Right atrium auricular region (tissue), 2 donors: ENCODE measurements at places on chromosomes 12 and 14. TPM values are rescaled to one million over a fixed set of nuclear protein-coding genes. Genes with fewer than 3 reads are reported as not detected.

C12orf57 gene
- total RNA-seq: 398 TPM

VAMP1 gene
- total RNA-seq: 3.6 TPM

- no peaks in the 10 kb centered on the region for H3K27me3 ChIP-seq
- no peak overlapping the region for H3K4me3 ChIP-seq
- no peaks in the 10 kb centered on the region for H3K36me3 ChIP-seq
- DNase-seq: no peak
These were observed 7.2 kb upstream of the C1RL start for GRCh38 chr12:7116196-7116595.

- peaks cover 35% of the 10 kb centered on the region for H3K4me1 ChIP-seq
- H3K36me3 ChIP-seq: no peaks in the 10 kb centered on the region
- H3K27me3 ChIP-seq: no peaks in the 10 kb centered on the region
These were observed 58.0 kb downstream of the ATF7 start for GRCh38 chr12:53567961-53568808.

- no peak overlapping the region for H3K4me3 ChIP-seq
- no peaks in the 10 kb centered on the region for H3K4me1 ChIP-seq
- H3K27ac ChIP-seq: no peak overlapping the region
- DNase-seq: no peak
These were observed 148.8 kb upstream of the E2F7 start for GRCh38 chr12:77214136-77214535.
